ENCODE measurements at places on chromosomes 6 and 20. TPM values are rescaled to one million over a fixed set of nuclear protein-coding genes. Genes with fewer than 3 reads are reported as not detected.

Gene PRPH2
- polyA plus RNA-seq, result 0.32 TPM

DNA sequence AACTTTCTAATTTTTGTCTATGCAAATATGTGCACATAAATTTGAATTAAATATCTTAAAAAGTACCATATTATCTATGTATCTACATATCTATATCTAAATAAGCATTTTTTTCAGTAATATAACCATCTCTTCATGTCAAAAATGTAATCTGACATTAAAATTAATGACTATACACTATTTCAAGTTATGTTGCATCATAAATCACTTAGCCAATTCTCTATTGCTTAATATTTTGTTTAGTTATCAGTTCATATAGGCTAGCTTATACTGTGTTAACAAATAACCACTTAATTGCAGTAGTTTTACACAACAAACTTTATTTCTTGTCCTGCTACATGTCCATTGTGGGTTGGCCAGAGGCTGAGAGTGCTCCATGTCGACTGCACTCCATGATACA is 360.8 kb downstream of the EPM2A start:
- no peak for DNase-seq

GRCh38 chr20:58408603-58409246 is 19.7 kb downstream of the VAPB start:
- peak; percentile 14 for DNase-seq

GRCh38 chr6:38715016-38715689 is at the start of gene DNAH8:
TSS of gene DNAH8 (plus strand) at chr6:38715311. CDS start at chr6:38722810, 7,499 bp downstream.
- no peak for DNase-seq

GRCh38 chr20:49400410-49400809 is 82.1 kb downstream of the KCNB1 start:
- DNase-seq, result no peak

- DNase-seq, result no peak
These were observed 9.5 kb upstream of the ATRN start for GRCh38 chr20:3461211-3461771.

- DNase-seq, result no peak
These were observed 5.0 kb upstream of the APOBEC2 start for GRCh38 chr6:41047745-41048732.

DNA sequence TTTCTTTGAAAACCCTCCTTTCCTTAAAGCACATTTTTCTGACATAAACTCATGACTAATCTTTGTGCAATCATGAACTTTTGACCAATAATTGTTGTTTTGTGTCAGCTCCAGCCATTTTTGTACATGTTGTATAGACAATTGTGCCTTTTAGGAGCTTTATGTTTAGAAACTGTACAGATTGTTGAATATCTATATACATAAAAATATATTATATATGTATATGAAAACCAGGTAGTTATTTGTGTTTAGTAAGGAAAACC is 125.7 kb upstream of the EDN1 start:
- no peak for DNase-seq

Gene KCNK15
- 0.05 TPM for polyA plus RNA-seq

- DNase-seq, result no peak
These were observed 48.1 kb downstream of the HMGCLL1 start for GRCh38 chr6:55530931-55531330.

Gene SSTR4
- polyA plus RNA-seq, result not detected

Gene SNX21
- polyA plus RNA-seq, result 14.8 TPM

- DNase-seq, result no peak
These were observed 584.1 kb downstream of the TFAP2A start for GRCh38 chr6:9830808-9831207.

Gene BCAS4
- 1.2 TPM for polyA plus RNA-seq

Gene DEFB114
- not detected for polyA plus RNA-seq

Gene SLC13A3
- 0.37 TPM for polyA plus RNA-seq

Gene SIRPG
- not detected for polyA plus RNA-seq

DNA sequence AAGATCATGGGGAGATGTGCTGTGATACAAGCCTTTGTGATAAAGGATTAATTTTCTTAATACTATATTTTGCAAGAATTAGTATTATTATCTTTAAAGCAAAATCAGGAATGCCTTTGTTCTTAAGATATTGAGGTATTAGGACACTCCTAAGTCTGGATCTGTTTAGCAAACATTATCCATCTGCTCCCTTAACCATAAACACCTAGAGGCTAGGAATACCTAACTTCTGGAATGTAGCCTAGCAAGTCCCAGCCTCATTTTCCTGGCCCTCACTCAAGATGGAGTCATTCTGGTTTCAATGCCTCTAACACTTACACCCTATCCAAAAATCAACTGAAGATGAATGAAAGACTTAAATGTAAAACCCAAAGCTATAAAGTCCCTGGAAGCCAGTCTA is 106.3 kb upstream of the GJE1 start:
- no peak for DNase-seq

GRCh38 chr20:62876902-62877816 is 15.5 kb upstream of the TCFL5 start:
- peak; percentile 65 for DNase-seq

DNA sequence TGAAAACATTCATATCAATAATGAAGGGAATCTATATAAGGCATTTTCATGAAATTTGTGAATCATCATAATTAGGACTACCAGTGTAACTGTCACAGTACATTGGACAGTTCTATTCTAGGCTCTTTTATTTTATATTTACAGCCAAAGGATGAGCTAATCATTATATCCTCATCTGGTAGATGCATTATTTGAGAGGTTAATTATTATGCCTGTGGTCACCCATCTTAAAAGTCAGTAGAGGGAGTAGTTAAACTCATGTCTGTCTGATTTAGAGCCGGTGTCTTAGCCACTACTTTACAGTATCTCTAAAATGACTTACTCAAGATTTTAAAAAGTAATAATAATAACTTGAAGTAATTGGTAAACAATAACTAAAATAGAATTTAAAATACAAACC is 899.3 kb upstream of the MAP3K7 start:
- no peak for DNase-seq

DNA sequence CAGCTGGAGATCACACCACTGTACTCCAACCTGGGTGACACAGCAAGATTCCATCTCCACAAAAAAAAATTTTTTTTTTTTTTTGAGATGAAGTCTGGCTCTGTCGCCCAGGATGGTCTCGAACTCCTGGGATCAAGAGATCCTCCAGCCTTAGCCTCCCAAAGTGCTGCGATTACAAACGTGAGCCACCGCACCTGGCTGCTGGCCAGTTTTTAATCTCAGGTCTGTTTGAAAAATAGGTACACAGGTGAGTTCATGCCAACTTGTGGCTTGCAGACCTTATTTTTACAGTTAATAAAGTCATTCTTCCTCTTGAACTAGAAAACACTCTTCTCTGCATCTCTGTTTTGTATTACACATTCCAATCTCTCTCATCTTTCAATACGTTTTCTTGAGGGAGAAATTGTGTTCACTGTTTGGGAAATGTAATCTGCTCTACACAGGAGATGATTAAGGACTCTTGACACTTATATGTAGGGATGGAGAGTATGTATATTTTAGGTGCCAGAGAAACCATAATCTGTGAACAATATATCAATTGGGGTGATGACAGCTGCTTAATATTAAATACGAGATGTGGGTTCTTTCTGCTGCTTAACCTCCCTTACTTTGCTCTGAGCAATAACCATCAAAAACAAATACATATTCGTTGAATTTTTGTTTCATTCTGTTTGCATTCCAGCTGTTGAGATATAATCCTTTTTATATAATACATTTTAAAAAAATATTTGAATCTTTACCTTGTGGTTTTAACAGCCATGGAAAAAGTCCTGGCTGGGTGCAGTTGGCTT is 17.7 kb upstream of the RIPOR3 start:
- no peak for DNase-seq

- no peak for DNase-seq
These were observed 208.9 kb upstream of the PHACTR1 start for GRCh38 chr6:12507636-12508035.

DNA sequence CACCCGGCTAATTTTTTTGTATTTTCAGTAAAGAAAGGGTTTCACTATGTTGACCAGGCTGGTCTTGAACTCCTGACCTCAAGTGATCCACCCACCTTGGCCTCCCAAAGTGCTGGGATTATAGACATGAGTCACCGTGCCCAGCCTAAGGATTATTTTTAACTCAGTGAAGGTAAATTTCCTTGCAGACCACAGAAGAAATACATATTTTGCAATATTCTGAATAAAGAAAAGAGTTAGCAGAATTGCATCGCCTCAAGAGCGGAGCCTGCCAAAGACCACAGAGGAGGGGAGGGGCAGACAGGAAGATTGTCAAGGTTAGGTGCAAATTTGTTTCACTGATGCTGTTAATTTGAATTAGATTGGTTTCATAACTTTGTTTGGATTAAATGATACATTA is 47.4 kb downstream of the SOD2 start:
- no peak for DNase-seq

DNA sequence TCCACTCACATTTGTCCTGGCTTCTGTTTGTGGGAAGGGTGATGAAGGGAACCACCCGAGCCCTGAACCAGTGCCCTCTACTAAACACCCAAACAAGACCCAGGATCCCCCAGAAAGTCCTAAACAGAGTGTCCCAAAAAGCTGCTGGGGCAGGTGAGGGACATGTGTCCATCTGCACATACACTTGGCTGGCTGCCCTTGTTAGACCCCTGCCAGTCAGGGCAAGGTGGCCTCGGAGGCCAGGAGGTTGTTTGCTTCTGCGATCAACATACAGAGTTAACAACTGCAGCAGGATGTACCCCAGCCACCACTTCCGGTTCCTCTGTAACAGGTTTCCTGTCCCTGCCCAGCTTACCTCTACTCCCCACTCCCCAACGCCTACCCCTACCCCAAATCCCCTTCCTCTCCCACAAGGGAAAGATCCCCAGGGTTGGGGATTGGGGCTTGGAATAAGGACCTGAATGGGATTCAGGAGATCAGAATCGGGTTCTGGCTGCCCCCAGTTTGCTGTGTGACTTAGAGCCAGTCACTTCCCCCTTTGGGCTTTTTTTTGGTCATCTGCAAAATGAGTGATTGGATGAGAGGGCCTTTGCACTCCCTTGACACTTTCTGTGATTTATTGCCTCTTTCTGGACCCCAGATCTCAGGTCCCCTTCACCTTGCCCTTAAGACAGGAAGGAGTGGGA is 13.9 kb downstream of the DEF6 start:
- DNase-seq, result no peak

- DNase-seq, result no peak
These were observed 13.5 kb upstream of the SNRPC start for GRCh38 chr6:34743625-34744293.

GRCh38 chr6:1850121-1850839 is 240.6 kb downstream of the FOXC1 start:
- peak; percentile 16 for DNase-seq

Gene RGS17
- 0.40 TPM for polyA plus RNA-seq

All from endothelial cell of umbilical vein (primary cell).